ENCODE measurements at places on chromosomes 5 and 9. TPM values are rescaled to one million over a fixed set of nuclear protein-coding genes. Genes with fewer than 3 reads are reported as not detected.
A peak's percentile ranks its signal among the peaks of the same experiment; 100 is the strongest.

The EGFLAM gene
- total RNA-seq, result not detected

The NDUFS6 gene
- 110 TPM for total RNA-seq

The CCL28 gene
- total RNA-seq, result 4.2 TPM

The DMRT2 gene
- not detected for total RNA-seq

The PITX1 gene
- 49.8 TPM for total RNA-seq

- no peak for DNase-seq
Measured at GRCh38 chr9:127163409-127163808, 41.0 kb upstream of the ANGPTL2 start.

- DNase-seq, result peak; percentile 87
Measured at GRCh38 chr5:160260881-160261815, 31.8 kb downstream of the FABP6 start.

- no peak for DNase-seq
Measured at GRCh38 chr5:56088967-56089829, 94.4 kb upstream of the IL6ST start.

Measured in HT-29 (cell line).